ENCODE measurements at places on chromosomes 3 and 15.

GRCh38 chr15:69119001-69119400 is 41.4 kb upstream of the GLCE start:
- no peaks in the 10 kb centered on the region for H3K36me3 ChIP-seq
- no peak overlapping the region for H3K27ac ChIP-seq
- DNase-seq = no peak
- H3K4me1 ChIP-seq = peaks cover 33% of the 10 kb centered on the region
- no peaks in the 10 kb centered on the region for H3K27me3 ChIP-seq

DNA sequence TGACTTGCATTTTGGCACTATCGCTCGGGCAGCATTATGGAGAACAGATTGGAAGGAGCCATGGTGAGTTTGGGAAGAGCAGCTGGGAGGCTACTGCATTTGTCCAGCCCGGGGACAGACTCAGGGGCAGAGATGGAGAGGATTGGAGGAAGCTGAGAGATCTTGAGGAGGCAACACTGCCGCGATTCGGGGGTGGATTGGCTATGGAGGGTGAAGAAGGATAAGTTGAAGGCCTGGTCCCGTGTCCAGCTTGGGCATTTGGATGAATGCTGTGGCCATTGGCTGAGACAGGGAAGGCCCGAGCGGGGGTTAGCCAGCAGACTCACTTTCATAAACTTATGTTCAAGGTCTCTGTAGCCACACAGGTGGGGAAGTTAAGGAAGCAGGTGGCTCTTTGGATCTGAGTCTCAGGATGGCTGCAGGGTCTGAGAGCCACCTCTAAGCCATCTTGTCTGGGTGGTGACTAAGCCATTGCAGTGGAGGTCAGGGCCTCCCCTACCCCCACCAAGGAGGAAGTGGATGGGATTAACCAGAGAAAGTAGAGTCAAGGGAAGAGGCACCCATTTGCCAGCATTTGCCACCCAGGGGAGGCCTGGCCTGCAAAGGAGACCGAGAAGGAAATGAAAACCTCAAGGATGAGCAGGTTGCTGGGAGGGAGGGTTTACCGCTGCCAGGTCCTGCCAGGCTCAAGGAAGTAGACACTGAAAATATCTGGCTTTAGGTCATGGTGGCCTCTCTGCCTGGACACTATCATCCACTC is 144.0 kb upstream of the TLE3 start:
- H3K27me3 ChIP-seq = 0 out of 2 replicates have a peak, but pooled peaks cover 2% of the 10 kb centered on the region
- H3K36me3 ChIP-seq = no peaks in the 10 kb centered on the region
- H3K4me1 ChIP-seq = no peaks in the 10 kb centered on the region
- no peak for DNase-seq

DNA sequence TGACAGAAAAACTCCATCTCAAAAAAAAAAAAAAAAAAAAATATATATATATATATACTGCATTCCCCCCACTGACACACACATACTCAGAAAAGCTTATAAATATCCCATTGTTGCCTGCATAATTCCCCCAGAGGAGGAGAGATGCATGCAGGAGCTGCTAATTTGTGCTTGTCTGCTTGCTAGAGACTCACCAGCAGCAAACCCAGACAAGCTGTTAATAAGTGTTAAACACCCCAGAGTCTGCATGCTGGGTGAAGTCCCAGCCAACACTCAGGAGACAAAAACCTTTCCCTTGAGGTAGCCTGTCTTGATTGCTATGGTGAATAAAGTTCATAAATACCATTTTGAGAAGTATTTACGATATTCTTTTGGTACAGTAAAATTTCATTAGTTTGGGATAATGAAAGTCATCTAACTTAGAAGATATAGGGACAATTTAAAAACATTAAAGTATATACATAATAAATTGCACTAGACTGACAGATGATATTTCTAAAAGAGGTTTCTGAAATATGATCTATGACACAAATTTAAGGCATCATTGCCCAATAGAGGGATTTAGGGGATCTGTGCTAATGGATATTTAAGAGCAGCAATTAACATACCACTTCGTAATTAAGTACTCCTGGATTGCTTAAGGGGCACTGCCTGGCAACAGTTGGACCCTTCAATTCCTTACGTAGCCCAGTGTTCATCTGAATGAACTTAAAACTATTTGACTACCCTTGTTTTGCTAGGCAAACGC is 400.0 kb upstream of the C2CD4B start:
- no peak for DNase-seq
- H3K27ac ChIP-seq = no peak overlapping the region
- no peak overlapping the region for H3K4me3 ChIP-seq
- H3K36me3 ChIP-seq = no peaks in the 10 kb centered on the region
- H3K4me1 ChIP-seq = peaks cover 13% of the 10 kb centered on the region

GRCh38 chr3:167882057-167882667 is 146.6 kb downstream of the SERPINI1 start:
- peaks cover 6% of the 10 kb centered on the region for H3K4me1 ChIP-seq
- H3K27me3 ChIP-seq = no peaks in the 10 kb centered on the region
- no peaks in the 10 kb centered on the region for H3K36me3 ChIP-seq
- H3K27ac ChIP-seq = no peak overlapping the region

DNA sequence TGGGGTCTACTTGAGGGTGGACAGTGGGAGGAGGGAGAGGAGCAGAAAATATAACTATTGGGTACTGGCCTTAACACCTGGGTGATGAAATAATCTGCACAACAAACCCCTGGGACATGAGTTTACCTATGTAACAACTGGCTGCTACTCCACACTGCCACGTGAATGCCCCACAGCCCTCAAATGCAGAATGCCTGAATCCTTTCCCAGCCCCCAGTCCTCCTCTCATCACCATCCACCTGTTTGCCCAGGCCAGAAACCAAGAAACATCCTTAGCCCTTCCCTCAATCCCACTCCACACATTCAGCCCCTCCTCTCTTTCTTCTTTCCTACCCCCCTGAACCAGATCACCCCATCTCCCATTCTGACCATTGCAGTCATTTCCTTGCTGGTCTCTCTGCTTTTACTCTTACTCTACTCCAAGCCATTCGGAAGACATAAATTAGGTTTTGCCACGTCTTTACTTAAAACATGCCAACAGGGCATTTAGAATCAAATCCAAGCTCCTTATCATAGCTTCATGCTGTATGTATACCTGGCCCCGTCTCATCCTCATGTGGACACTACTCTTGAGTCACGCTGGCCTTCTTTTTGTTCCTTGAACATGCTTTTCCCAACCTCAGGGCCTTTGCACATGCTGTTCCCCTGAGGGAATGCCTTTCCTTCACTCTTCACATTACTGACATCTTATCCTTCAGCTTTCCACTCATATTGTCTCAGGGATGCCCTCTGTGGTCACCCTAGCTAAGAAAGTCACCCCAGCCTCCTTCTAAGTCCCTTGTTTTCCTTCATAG is 137.5 kb upstream of the ABHD17C start:
- no peaks in the 10 kb centered on the region for H3K27me3 ChIP-seq
- no peak for DNase-seq
- no peaks in the 10 kb centered on the region for H3K36me3 ChIP-seq

All from SJCRH30 (cell line).